ENCODE measurements at places on chromosomes 5 and 9.

DNA sequence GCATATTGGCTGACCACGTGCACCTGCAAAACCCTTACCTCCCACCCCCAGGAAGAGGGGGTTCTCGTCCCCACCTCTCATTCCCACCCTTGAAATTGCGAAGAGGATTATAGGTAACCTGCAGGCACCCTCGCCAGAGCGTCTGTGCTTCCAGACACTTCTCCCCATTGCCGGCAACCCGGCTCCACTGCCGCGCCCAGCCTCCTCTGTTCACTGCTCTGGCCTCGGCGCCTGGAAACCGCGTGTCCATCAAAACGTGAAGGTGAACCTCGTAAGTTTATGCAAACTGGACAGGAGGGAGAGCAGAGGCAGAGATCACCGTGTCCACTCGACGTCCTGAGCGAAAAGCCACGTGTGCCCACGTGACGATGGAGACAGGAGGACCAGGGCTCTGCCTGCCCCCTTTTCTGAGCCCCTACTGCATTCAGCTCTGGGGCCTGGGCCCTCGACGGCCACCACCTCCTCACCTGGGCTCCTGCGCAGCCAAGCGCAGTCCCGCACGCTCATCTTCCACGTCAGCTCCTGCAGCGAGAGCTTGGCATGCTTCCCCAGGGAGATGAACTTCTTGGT lies 1.9 kb downstream of the TERT start:
- DNase-seq = no peak

GRCh38 chr5:150419630-150420270 lies 7.0 kb upstream of the CD74 start:
- no peak for DNase-seq

- DNase-seq = no peak
Observed at GRCh38 chr5:59139695-59140094, 556.8 kb downstream of the RAB3C start.

DNA sequence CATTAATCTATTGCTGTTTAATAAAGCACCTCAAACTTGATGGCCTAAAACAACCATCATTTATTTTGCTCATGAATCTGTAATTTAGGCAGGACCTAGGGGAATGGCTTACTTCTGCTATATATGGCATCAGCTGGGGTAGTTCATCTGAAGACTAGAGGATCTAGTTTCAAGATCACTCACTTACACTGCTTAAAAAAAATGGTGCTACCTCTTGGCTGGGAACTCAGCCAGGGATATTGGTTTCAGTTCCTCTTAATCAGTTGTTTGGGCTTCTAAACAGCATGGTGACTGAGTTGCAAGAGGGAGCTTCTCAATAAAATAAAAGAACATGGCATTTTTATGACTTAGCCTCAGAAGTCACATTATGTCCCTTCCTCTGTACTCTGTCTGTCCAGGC lies 142.0 kb downstream of the FAM114A2 start:
- no peak for DNase-seq

- DNase-seq = no peak
Observed at GRCh38 chr5:54854883-54855581, 130.4 kb downstream of the ESM1 start.

DNA sequence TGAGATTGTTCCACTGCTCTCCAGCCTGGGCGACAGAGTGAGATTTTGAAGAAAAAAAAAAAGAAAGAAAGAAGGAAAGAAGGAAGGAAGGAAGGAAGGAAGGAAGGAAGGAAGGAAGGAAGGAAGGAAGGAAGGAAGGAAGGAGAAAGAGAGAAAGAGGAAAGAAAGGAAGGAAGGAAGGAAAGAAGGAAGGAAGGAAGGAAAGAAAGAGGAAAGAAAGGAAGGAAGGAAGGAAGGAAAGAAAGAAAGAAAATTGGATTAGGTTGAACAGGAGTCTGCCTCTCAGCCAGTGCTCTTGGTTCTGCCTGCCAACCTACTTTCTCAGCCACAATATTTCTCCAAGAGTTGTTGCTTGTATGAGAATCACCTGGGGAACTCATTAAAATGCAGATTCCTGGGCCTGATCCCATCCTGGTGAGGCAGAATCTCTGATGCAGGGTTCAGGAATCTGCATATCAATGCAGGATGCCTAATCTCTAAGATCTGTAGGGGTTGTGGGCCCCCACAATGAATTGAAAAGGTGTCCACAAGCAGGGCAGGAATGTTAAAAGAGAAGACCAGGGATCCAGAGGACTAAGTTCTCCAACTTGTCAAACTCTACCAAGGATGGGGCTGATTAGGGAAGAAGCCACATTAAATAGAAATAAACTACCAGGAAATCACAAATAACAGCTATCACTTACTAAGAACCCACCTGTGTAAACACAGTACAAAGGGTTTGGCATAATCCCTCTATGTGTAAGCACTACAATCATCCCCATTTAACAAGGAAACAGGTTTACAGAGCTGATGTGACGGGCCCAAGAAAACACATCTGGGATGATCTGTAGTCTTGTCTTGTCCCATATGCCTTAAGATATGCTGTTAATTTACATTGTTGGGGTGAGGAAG lies 23.4 kb upstream of the GALNT10 start:
- DNase-seq = no peak

DNA sequence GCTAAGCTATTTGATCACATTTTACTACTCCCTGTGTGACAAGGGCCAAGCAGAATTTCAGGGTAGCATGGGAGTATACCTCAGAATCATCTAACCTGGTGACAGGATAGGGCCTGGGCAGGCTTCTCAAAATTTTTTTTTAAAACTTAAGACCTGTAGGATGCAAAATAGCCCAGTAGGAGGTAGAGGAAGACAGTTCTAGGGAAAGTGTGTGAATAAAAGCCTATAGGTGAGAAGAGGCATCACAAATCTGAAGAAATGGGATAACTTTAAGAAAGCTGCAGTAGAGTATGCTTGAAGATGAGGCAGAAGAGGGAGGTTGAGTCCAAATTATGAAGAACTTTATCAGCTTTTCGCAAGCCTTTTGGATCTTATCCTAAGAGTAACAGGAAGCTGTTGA lies 32.3 kb downstream of the CNTRL start:
- no peak for DNase-seq

- no peak for DNase-seq
Observed at GRCh38 chr5:173093606-173094005, 37.5 kb downstream of the CREBRF start.

DNA sequence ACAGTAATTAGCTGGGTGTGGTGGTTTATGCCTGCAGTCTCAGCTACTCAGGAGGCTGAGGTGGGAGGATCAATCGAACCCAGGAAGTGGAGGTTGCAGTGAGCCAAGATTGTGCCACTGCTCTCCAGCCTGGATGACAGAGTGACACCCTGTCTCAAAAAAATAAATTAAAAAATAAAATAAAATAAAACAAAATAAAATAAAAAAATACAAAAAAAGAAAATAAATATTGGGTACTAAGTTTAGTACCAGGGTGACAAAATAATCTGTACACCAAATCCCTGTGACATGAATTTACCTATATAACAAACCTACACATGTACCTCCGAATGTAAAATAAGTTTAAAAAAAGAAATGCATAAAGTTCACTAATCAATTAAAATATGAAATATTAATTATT lies 666.0 kb upstream of the CDH18 start:
- DNase-seq = no peak

DNA sequence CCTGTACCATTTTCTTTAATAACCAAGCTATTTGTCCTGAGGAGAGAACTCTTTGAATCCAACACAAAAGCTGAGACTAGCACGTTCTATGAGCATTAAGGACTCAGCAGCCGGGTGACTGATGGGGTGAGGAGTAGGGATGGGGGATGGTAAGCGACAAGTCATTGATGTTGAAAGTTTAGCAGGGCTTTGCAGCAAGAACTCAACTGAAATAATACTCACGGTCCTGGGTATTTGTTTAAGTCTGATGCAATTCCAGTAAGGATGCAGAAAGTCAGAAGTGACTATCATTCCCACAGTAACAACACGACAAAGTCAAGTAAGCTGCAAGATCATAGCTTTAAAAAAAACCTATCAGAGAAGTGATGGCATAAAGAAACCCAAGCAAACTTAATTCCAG lies 131.1 kb downstream of the ACTL7B start:
- DNase-seq = no peak

DNA sequence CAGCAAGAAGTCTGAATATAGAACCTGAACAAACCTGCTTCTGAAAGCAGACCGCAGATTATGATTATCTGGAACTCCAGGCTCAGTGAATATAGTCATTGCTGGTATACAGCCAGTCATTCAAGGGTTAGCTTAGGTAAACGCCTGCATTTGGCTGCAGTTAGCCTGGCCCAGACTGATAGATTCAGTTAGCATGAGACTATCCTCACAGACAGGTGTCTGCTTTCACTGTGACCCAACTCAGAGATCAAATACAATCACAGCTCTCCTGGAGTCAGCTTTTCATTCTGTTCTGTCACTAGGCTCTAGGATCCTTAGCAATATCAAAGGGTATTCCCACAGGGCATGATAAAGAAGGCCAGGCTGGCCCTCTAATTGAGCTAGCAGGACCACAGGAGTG lies 138.6 kb upstream of the PLCXD3 start:
- DNase-seq = no peak

DNA sequence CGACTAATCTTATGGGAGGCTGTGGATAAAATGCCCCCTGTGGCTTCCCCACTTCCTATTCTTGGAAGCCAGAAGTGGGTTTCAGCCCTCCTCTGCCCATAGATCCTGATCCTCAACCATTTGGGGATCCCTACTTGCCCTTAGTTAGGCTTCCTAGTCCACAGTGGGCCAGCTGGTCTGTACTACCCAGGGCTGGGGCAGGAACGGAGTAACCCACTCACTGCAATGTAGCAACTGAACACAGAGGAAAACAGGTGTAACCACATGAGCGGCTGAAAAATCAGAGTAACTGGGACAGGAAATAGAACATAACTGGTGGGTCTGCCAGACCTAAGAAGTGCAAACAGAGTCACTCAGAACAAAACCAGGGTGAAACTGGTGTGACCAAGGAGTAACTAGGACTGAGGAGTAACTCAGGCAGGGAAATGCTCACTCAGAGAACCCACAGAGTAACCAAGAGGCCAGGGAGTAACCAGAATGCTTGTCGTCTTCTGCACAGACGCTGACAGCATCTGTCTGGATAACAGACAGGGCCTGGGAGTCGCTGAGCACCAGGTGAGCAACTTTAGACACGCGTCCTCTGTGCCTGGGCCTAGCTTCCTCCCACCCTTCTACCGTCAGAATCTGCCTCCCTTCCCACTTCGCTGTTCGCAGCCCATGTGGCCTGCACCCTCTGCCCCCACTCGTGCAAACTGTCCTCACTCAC lies 1.0 kb downstream of the AQP3 start:
- peak; percentile 75 for DNase-seq

GRCh38 chr9:110777876-110778215 lies 109.3 kb downstream of the MUSK start:
- DNase-seq = no peak

DNA sequence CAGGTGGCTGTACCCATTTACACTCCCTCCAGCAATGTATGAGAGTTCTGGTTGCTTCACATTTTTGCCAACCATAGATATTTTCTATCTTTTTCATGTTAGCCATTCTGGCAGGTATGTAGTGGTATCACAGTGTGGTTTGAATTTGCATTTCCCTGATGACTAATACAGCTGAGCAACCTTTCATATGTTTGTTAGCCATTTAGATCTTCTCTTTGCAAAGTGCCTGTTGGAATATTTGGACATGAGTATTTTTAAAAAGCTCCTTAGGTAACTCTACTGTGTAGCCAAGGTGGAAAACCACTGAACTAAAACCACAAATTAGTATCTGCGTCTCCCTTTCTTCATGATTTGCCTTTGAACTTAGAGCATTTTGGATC lies 31.9 kb downstream of the IRF1 start:
- DNase-seq = no peak

- DNase-seq = no peak
Observed at GRCh38 chr9:121404906-121405305, 34.9 kb upstream of the STOM start.

DNA sequence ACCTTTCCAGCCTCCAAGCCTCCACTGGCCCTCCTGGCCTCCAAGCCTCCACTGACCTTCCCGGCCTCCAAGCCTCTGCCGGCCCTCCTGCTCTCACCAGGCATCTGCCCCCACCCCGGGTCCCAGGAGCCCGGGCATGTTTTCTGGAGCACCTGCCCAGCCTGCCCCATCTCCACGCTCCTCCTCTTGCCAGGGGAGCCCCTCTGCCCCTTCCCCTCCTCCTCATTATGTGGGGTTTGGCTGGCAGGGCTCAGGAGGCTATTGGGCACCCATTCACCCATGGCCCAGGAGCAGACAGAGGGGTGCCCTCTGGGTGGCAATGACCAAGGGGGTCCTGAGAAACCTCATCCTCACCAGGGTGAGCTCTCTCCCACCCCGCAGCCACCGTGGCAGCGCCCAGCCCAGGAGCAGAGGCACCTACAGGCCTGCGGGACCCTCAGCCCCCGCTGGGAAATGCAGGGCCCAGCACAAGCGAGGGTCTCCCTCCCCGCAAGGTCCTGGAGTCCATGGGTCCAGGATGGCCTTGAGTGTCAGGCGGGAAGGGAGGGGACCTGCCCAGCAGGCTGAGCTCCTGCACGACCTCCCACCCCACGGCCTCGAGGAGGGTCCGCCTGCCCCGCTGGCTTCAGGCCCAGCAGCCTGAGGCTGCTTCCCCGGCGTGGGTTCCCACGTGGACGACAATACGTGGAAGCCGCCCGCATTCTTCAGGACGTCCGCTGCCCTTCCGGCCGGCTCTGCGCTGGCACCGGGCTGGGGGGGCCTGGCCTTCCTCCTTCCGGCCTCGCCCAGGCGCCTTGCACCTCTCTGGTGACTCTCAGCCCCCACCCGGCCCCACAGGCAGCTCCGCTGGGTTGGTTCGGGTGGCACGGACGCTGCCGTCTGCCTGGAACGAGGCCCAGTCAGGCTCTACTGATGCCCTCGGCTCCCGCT lies 51.4 kb upstream of the NRARP start:
- DNase-seq = no peak

DNA sequence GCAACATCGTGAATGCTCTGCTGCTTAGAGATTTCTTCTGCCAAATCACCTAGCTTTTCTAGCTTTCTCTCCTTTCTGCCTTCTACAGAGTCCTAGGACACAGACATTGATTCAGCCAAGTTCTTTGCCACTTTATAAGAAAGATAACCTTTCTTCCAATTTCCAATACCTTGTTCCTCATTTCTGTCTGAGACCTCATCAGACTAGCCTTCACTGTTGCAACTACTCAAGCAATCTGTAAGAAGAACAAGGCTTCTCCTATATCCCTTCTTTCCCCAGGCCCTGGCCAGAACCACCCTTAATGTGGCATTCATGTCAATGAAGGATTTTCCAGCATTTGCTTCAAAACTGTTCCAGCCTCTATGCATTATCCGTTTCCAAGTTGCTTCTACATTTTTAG lies 24.3 kb downstream of the FBXO10 start:
- no peak for DNase-seq

Measured in activated naive CD4-positive, alpha-beta T cell treated with anti-CD3 and anti-CD28 coated beads, Interleukin-2, amount 50 U/mL, for 72 hours (primary cell).